ENCODE measurements at places on chromosomes 11 and 22.
A peak's percentile ranks its signal among the peaks of the same experiment; 100 is the strongest.

DNA sequence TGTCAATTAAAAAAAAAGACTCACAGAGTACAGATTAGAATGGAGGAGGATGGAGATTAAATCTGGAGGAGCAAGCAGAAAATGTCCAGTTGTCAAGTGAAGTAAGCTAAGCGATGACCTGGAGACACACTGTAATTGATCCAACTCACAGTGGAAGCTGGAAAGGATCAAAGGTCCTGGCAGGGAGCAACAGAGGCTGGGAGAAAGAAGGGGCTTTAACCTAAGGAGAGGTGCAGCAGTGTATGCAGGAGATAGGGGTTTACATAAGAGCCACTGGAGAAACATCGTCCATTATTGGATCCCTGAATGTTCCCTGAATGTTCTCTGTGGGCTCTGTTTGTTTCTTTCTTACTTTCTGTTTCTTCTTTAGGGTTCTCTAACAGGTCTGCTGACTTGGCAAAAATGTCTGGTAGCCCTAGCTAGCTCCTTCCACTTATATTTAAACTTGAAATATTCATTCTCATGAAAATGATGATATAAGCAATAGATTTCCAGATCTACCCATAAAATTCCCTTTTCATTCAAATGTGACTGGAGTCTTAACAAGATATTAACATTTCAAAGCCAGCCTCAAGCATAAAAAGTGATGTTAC lies 30.1 kb upstream of the CAT start:
- no peak for DNase-seq

- DNase-seq: no peak
Observed at GRCh38 chr11:113329725-113330124, 15.3 kb downstream of the TTC12 start.

GRCh38 chr11:43694477-43694876 lies 13.9 kb downstream of the HSD17B12 start:
- DNase-seq: no peak

DNA sequence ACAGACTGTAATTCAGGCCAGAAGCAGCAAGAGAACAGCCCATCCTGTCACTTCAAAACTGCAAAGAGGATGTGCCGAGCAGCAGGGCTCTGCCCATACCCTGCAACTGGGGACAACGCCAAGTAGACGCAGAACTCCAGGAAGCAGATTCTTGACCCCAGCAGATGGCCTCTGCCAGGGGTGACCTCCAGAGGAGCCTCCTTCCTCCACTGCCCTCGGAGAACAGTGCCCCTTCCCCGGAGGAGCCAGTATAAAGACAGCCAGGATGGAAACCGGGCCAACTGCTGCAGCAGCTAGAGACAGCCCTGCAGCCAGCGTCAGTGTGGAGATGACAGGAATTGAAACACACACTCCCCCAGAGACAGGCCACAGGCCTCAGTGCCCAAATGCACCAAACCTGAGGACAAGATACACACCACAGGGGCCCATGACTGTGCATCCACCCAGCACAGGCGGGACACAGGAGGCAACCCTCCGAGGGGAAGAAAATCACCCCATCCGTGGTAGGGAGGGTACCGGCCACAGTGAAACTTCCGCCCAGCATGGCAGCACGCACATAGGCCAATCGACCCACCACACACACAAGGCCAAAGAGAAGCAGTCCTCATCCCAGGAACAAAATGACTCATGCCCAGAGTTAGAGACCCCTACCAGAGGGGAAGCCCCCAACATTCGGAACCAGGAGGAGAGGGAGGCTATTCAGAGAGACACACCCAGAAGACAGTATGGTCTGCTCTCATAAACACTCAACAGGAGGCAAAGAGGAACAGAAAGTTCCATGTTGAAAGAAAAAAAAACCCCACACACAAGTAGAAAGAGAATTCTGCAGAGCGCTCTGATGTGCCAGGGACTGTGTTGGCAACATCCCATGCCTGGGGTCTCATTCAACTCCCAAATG lies 5.6 kb downstream of the AHNAK start:
- peak; percentile 63 for DNase-seq

DNA sequence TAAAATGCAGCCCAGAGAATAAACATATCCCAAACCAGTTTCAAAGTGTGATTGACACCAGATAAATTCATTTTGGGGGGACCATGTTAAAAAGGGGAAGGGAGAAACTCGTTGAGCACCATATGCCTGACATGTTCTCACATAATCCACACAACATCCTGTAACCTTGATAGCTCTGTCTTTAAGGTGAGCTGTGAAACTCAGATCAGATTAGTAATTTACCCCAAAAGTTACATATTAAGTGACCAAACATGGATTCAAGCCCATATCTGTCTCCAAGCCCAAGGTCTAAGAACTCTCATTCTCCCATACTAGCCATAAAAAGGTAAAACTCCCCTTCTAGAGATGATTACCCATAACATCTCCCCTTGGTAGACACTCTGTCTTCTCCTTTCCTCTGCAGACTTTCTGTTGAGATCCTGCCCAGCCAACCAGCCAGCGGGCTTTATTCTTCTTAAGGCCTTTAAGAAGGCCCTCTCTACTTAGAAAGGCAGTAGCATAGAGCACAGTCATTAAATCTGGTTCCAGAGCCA lies 150.7 kb downstream of the CCDC34 start:
- no peak for DNase-seq

DNA sequence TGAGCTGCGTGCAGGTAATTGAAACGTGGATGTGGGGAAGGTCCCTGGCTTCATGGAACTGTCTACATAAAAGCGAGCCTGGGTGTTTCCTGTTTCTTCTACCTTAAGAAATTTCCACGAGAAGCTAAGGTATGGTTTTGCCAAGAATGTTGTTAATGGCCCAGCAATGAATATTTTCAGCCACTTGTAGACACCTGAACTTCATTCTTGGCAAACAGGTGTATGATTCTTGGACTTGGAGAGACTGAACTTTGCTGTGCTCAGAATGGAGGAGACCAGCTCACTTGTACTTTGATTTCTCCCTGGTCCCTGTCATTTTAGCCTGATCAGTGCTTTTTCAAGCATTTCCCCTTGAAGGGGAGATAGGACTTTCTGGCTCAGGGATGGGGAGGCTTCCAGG lies 20.8 kb downstream of the LRP5 start:
- no peak for DNase-seq

GRCh38 chr11:102485095-102485722 lies 32.6 kb upstream of the TMEM123 start:
- no peak for DNase-seq

GRCh38 chr22:17400305-17400704 lies 31.0 kb downstream of the CECR2 start:
- no peak for DNase-seq

All from Ammon's horn (tissue), 1 donor.